ENCODE measurements at places on chromosomes 2 and 18.

DNA sequence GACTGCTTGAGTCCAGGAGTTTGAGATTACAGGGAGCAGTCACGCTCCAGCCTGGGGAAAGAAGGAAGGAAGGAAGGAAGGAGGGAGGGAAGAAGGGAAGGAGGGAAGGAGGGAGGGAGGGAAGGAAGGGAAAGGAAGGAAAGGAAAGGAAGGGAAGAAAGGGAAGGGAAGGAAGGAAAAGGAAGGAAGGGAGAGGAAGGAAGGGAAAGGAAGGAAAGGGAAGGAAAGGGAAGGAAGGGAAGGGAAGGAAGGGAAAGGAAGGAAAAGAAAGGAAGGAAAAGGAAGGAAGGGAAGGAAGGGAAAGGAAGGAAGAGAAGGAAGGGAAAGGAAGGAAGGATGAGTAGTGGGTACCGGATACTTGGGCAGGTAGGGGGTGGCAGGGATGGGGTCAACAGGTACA, 32.3 kb downstream of the GPR155 start:
- DNase-seq = no peak

GRCh38 chr2:17749753-17750438, 3.7 kb downstream of the SMC6 start:
- DNase-seq = no peak

GRCh38 chr2:72797740-72798139, 28.1 kb downstream of the EXOC6B start:
- no peak for DNase-seq

DNA sequence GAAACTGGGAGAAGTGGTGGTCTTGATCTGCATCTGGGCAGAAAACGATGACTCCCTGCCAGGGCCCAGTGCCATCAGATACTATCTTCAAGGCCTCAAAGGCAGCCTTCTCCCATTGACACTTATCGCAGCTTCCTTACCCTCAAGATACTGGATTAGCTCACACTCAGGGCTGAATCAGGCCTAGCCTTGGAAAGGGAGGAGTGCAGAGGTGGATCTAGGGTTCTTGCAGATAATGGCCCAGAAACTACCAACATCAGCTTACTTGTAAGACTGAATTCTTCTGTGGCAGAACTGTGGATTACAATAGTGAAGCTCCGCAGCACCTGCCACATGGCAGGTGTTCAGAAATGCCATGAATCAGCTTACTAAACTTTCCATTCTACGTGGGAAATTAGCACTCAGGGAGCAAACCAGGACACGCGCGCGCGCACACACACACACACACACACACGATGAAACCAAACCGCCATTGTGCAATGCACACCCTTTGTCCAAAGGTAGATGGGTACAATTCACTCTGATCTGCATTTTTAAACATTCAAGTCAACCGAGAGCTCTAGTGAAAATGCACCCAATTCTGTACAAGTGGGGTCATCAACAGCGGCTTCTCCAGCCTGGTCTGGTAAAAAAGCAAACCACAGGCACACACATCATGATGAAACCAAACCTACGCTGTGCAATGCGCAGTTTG, 26.3 kb upstream of the TMEM182 start:
- DNase-seq = no peak

- DNase-seq = no peak
Measured at GRCh38 chr2:9712263-9712662, 81.5 kb upstream of the YWHAQ start.

GRCh38 chr2:9594366-9595054, 36.3 kb downstream of the YWHAQ start:
- peak; percentile 84 for DNase-seq

- peak; percentile 29 for DNase-seq
Measured at GRCh38 chr2:45055162-45055605, 45.9 kb upstream of the SIX2 start.

DNA sequence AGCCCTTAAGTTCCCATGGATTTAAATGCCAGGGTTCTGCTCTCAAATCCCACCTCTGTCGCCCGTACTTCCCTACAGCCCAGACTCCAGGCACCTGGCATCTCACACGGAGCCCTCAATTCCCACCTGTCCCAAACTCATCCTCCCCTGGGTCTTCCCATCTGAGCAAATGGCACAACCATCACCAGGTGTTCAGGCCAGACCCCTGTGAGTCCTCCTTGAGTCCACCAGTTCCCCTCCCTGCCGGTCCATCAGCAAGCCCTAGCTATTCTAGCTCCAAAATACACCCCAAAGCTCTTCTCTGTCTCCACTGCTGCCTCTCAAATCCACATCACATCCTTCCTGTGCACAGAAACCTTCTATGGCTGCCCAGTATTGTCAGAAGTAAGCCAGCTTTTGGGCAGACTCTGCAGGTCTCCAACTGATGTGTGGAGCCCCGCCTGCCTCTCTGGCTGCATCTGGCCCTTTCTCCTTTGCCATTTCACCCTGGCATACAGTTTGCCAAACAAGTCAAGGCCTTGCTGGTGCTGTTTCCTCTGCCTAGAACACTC, 67.7 kb downstream of the DNMT3A start:
- no peak for DNase-seq

DNA sequence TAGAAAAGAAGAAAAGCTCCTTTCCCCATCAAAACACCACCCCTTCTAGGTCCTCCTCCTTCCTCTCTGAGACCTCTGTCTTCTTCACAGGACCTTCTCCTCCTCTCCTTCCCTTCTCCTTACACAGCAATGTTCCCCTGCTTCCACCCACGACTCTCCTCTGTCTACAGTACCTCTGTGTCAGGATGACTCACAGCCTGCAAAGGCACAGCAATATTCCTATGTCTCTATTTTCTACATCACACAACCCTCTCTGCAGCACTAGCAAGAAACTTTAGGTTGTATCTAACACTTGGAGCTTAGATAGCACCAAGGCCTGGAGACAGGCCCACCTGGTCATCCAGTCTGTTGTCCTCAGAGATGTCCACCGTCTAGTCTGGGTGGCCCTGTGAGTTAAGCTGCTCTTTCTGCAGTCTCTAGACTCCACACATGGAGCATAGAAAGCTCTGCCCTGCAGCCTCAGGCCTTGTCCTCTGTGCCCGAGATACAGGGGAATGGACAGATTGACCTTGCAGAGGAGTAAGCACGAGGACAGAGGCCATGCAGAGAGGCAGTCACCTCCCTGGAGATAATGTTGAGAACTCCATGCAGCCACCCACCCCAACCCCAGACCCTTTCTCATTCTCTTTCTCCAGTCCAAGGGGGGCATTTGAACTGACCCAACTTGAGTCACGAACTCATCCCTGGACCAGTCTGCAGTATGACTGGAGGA, 212.0 kb downstream of the TNS1 start:
- peak; percentile 68 for DNase-seq

DNA sequence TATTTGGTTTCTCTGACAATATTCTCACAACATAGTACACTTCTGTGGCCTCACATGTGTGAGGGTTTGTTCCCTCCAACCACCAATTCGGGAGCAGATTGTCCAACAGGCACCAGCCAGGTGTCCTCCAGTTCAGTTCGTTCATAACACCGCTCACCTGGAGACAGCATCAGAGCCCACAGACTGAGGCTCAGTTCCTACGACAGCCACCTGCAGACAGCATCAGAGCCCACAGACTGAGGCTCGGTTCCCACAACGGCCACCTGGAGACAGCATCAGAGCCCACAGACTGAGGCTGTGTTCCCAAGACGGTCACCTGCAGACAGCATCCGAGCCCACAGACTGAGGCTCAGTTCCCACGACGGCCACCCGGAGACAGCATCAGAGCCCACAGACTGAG, 58.2 kb upstream of the SNTG2 start:
- no peak for DNase-seq

GRCh38 chr18:41096504-41096903, 858.5 kb upstream of the PIK3C3 start:
- DNase-seq = no peak

GRCh38 chr2:239225871-239226561, 174.8 kb downstream of the HDAC4 start:
- peak; percentile 78 for DNase-seq

DNA sequence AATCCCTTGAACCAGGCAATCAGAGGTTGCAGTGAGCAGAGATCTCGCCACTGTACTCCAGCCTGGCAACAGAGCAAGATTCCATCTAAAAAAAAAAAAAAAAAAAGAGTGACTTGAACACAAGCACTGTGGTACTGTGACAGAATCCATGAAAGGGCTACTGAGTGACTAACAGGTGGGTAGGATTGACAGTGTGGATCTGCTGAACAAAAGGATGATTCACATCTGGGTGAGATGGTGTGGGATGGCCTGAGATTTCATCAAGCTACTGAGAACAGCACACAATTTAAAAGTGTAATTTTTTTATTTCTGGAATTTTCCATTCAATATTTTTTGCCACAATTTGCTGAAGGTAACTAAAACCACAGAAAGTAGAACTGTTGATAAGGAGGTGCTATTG, 13.3 kb upstream of the SP3 start:
- DNase-seq = no peak

DNA sequence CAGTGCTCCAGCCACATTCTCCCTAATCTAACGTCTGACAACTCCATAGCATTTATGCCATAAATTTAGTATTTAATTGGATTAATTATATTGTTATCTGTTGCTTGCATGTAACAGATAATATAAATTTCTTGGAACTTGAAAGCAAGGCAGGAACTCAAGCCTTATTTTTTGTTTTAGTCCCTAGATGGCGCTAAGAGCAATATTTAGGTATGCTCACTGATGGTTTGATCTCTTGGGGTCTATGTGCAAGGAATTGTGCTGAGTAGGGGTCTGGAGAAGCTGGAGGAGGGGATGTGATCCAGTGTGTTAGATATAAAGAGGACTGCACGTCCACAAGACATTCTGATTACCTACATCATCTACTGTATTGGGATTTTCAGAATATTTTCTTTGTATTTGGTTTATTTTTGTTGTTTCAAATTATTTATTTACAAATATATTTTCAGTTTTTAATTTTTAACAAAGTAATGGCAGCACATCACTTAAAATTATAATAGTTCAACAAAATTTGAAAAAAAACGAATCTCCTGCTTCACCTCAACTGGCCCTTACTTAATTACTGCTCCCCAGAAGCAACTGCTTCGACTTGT, 32.8 kb downstream of the KATNAL2 start:
- DNase-seq = peak; percentile 25

- no peak for DNase-seq
Measured at GRCh38 chr2:26712486-26713465, 20.3 kb downstream of the KCNK3 start.

- DNase-seq = peak; percentile 37
Measured at GRCh38 chr18:74116633-74117554, 30.7 kb downstream of the FBXO15 start.

DNA sequence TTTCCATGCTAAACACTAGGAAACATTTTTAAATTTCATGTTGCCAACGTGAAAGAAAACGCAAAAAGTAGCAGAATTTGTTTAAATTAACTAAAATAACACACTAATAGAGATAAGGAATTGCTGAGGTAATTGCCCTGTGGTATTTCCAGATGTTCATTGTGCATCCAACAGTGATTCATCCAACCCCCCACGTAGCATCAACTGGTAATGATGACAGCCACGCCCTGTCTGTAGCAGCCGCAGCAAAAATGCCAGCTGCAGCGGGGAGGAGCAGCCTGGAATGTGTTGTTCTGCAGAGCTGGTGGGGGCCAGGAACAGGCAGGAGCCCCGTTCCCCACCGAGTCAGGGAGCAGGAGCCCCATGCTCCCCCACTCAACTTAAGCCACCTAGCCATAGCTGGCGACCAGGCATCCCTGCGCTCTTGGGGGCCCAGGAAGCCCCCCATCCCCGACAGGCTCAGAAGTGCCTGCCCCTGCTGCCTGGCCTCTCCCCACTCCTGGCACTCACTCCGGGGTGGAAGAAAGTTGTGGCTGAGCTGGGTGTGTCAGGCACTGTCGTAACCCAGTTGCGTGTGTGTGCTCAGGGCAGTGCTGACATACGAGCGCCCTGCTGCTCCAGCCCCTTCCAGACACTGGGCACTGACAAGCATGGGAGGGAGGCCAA, 695.1 kb upstream of the ACVR2A start:
- peak; percentile 90 for DNase-seq

DNA sequence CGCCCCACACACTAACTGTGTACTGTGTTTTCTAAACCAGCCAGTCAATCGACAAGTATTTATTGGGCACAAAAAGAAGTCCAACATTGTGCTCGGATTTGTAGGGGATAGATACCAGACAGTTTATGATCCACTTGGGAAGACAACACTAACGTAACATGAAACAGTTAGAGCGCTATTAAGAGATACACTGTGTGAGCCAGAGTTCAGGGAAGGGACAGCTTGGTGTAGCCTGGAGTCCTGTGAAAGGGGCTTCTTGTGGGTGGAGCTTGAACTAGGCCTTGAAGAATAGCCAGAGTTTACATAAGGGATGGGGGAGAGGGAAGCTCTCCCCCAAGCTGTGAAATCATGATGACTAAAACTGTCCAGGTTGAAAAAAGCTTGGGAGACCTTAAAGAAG, 176.4 kb upstream of the TCF4 start:
- no peak for DNase-seq

GRCh38 chr18:47747260-47747795, 183.1 kb downstream of the SMAD2 start:
- DNase-seq = peak; percentile 5

GRCh38 chr2:100621371-100621951, 58.7 kb downstream of the PDCL3 start:
- DNase-seq = no peak

DNA sequence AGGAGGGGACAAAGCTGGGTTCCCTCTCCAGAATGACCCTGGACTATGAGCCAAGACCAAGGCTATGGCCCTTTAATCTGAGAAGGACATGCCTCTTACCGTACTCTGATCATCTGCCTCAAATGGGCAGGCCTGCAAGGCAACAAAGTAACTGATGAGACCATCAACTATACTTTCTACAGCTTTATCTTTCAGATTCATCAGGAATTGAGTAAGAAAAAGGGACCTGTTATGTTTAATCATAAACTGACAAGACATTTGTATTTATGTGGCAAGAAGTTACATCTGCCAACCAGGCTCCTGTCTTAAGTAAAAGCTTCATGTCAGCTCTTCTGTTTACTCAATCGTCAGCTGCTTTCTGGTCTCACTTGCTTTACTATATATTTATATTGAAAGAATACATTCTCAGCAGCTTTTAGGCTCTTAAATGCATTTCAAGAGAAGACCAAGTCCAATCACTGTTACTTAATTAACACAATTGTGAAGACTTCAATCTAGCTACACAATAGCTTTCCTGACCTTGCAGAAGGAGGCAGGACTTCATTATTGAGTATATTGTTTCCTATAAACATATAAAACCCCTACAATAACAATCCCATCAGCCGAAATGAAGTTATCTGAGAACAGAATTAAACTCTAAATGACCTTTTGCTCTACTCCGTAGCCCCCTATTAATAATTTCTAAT, 163.8 kb downstream of the ETAA1 start:
- no peak for DNase-seq

GRCh38 chr2:18525236-18525635, 35.2 kb downstream of the RDH14 start:
- no peak for DNase-seq

GRCh38 chr2:166413255-166413654, 37.5 kb upstream of the SCN9A start:
- DNase-seq = no peak

GRCh38 chr2:164562666-164563065, 58.6 kb downstream of the GRB14 start:
- DNase-seq = no peak

DNA sequence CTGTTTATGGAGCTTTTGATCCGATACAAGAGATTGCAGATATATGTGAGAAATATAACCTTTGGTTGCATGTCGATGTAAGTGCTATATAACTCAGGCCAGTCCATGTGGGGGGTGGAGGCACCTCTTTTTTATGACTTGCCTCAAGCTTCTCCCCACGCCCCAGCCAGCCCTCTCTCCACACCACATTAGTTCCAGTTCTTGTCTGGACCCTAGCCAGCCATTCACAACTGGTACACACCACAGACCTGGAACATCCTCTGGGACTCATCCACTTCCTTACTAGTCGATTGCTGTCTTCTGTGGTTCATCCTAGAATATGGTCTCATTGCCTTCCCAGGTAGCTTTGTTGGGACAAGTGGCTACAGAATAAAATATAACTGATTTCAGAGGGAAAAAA, 31.0 kb downstream of the GAD1 start:
- DNase-seq = no peak

Data from AG20443 (cell line).